Stimulated activated CD8-positive, alpha-beta memory T cell treated with anti-CD3 and anti-CD28 coated beads, Interleukin-12 subunit alpha, Interleukin-12 subunit beta, amount 100 ng/mL, for 4 hours (primary cell): ENCODE measurements at places on chromosomes 16 and 17.
A peak's percentile ranks its signal among the peaks of the same experiment; 100 is the strongest.

- DNase-seq: no peak
Observed at GRCh38 chr17:50559674-50560184, 786 bp upstream of the CACNA1G start.

- DNase-seq: no peak
Observed at GRCh38 chr17:49082231-49082630, 50.3 kb upstream of the B4GALNT2 start.

GRCh38 chr17:42403150-42403549 lies 14.9 kb upstream of the STAT3 start:
- peak; percentile 29 for DNase-seq

- DNase-seq: no peak
Observed at GRCh38 chr16:69928856-69929400, 22.2 kb upstream of the CLEC18A start.

GRCh38 chr16:82735673-82736091 lies 108.9 kb downstream of the CDH13 start:
- DNase-seq: no peak

GRCh38 chr17:76727745-76728456 lies 1.3 kb downstream of the METTL23 start:
- no peak for DNase-seq

- no peak for DNase-seq
Observed at GRCh38 chr17:81647640-81648012, 8.7 kb downstream of the PDE6G start.

- DNase-seq: no peak
Observed at GRCh38 chr16:56344518-56345405, 80.6 kb downstream of the AMFR start.

DNA sequence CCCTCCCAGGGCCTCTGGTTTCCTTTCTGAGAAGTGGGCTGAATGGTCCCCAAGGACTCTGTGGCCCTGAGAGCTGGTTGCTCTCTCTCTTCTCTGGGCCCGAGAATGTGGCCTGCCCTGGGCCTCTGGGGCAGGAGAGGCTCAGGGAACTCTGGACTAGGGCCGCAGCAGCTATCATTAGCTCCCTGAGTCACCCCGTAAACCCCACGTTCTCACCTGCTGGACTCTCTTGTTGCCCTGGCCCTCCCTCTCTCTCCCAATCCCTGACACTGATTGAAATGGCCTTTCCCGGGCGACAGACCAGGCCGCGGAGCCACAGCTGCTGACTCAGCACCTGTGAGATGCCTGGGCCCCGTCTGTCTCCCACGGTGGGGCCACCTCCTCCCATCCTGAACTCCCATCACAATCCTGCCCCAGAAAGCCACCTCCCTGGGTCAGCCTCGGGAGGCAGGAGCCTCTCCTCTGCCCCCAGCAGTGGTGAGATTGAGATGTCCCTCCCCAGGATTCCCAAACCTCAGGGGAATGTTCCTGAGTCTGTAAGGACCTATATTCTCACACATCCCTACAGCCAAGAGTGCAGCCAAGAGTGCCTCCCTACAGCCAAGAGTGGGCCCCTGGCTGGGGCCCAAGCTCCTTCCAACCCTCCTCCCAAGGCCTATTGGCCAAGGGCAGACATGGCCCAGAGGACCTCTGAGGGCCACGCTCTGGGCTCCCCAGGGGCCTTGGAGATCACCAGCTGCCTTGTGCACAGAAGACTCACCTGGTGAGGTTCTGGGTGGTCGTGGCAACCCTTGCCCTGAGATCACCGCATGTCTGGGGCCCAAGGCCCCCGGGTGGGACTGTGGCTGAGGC lies 470 bp downstream of the TRPV3 start:
- DNase-seq: no peak

DNA sequence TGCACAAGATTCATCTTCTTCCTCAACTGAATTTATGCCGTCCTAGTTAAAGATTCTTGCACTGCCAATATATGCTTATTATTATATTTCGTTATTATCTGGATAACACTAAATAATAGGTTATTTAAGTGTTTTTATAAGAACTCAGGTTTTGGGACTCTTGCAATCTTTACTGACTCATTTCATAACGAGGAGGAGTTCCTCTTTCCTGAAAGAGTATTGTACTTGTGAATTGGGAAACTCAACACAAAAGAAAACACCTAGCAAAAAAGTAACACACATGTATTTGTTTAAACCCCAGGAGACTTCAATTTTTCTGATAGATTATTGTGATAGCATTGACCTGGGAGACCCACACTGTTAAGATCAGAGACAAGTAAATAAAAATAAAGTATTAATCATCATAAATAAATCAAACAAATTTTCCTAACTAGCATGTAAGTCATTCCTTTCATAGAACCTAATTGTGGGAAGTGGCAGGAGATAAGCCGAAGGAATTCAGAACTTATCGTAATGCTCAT lies 505.8 kb downstream of the KCNJ2 start:
- DNase-seq: no peak

- DNase-seq: no peak
Observed at GRCh38 chr17:64036198-64036922, 15.9 kb upstream of the ICAM2 start.

DNA sequence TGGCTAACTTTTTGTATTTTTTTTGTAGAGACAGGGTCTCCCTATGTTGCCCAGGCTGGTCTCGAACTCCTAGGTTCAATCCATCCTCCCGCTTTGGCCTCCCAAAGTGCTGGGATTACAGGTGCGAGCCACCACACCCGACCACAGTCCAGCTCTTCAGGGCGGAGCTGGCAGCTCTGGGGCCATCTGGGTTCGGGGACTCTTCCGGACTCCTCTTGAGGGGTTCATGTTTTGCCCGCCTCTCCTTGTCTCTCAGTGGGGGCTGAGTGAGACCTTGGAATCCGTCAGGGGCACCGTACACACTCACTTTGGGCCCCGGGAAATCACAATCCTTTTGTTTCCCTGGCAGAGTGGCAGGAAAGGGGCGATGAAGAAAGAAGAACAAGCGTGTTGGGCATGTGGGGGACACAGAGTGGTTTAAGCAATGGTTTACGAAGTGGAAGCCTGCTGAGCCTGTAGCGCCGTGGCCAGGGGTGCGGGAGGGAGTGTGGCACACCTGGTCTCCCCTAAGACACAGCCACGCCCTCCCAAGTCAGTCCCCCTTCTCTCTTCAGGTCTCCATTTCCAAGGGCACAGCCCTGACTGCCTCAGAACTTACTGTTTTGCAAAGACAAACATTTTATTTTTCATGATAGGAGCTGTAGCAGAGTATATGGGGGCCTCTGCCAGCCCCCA lies 26.1 kb downstream of the TNS4 start:
- no peak for DNase-seq

GRCh38 chr17:44541884-44542581 lies 15.3 kb upstream of the FZD2 start:
- no peak for DNase-seq

GRCh38 chr16:21611198-21611555 lies 11.8 kb downstream of the METTL9 start:
- DNase-seq: no peak

DNA sequence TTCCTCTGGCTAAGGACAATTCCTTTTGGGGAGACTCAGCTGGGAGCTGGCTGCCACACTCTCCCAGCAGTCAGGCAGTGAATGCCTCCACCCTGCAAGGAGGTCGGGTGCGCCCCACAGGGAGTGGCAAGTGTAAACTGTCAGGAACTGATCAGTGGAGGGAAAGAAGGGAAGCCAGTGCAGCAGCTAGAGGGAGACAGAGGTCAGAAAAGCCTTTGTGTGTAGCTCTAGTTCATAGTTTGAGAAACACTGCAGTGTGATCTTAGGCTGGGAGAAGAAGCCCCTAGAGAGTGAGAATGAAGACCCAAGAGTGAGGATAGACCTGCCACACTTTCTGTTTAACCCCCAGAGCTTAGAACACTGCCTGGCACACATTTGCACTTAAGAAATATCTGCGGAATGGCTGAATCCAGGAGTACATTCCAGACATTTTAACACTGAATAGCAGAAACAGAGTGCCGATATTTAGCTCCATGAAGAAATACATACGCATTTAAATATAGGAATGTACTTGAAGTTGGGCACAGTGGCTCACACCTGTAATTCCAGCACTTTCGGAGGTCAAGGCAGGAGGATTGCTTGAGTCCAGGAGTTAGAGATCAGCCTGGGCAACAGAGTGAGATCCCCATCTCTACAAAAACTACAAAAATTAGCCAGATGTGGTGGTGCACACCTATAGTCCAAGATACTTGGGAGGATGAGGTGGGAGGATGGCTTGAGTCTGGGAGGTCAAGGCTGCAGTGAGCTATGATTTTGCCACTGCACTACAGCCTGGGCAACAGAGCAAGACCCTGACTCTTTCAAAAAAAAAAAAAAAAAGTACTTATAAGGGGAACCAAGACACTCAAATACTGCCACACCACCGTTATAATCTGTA lies 11.1 kb upstream of the SLC5A11 start:
- no peak for DNase-seq

- no peak for DNase-seq
Observed at GRCh38 chr17:28071891-28072606, 29.6 kb downstream of the NLK start.

- DNase-seq: no peak
Observed at GRCh38 chr16:8735574-8735973, 61.2 kb downstream of the ABAT start.

GRCh38 chr17:74758848-74759168 lies 10.4 kb downstream of the NHERF1 start:
- no peak for DNase-seq

DNA sequence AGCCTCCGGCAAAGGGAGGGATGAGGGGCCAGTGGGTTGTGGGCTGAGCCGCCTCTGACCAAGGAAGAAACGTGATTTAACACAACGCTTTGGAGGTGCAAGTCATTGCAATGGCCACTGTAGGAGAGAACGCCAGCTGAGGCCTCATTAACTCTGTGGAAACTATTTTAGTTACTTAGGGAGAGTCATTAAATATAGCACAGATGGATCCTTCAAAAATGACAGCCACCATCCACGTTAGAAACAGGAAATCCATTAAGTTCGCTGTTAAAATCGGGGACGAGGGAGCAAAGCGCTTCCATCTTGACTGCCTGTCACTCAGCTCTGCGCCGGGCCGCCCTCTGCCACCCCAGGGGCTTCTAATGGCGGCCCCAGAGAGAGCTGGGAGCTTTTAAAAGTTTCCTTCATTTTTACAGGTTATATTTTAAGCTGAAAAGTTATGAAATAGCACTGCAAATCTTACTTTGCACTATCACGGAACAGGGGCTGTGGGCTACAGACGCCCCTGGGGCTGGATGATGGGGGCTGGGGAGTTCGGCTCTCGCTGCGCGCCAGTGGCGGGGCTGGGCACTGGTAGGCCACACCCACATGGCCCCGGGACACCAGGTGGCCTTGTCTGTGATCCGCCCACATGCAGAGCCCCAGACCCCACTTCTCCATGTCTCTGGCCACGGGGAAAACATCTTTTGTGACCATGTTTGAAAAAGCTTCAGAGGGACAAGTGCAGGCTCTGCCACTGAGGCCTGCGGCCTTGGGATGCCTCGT lies 54.6 kb downstream of the LMF1 start:
- DNase-seq: no peak

DNA sequence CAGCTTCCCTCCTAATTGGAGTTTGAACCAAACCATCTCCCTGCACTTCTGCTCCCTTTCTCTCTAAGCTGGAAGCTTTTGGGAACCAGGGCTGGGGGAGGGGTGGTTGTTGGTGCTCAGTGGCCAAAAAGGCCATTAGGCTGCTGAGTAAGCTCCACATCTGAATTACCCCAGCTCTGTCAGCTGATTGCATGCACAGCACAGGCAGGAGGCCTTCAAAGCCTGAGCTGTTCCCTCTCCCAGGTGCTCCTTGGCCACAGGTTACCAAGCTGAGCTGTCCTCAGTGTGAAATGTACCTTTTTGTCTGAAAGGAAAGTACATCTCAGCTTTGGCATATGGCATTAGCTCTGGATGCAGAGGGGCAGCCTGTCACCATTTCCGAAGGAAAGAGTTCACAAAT lies 6.2 kb upstream of the TBKBP1 start:
- no peak for DNase-seq

DNA sequence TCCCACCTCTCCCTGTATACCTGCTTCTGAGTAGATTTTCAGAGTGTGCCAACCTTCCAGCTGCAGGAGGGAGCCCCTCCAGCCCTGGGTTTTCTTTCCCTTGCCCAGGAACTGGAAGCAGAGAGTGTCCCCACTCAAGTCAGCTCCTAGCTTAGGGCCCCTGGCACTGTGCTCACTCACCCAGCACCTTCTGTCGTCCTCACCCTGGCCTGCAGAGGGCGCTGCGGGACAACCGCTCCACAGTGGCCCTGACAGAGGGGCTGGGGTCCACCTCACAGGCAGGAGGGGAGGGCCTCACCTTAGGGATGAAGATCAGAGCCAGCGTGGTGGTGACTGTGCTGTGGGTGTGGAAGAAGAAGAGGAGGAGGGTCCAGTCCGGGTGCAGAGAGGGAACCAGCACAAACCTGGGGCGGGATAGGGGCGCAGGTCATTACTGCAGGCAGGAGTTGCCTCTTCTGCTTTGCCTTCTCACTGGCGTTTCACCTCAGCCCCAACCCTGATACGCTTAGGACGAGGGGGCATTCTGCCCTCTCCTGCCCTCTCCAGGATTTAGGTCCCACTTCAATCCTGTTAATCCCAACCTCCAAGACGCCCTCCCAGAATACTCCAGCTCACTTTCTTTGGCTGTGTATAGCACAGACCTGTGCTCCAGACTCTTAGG lies 10.0 kb downstream of the GPR179 start:
- no peak for DNase-seq

DNA sequence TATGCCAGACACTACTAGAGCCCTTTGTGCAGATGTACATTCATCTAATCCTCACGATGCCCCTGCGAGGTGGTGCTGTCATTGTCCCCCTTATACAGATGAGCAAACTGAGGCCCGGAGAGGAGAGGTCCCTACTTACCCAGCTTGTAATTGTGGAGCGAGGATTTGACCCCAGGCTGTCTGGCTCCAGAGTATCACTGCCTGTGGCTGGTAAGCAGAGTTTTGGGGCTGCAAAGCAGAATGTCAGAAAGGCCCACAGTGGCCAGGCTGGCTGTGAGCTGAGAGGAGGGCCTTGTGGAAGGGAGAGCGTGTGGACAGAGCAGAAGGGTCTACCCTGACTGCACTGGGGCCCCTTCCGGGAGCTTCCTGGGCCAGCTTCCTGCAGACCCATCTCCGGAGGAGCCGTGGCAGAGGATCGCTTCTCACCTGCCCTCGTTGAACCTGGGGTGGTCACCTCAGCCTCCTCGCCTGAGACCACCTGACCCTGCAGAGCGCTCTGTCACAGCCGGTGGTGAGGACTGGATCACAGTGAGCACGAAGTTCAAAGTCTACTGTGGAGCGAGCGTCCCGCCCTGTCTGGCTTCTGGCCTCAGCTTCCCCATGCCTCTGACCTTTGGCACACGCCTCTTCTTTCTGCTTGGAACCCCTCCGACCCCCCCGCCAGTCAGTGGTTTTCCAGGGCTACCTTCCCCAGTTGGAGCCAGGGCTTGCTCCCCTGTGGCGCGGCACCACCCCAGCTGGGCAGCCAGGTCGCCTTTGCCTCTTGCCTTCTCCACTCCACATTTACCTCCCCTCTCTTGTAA lies 12.1 kb downstream of the CMIP start:
- no peak for DNase-seq

GRCh38 chr16:85445064-85445778 lies 167.9 kb upstream of the GSE1 start:
- no peak for DNase-seq

- no peak for DNase-seq
Observed at GRCh38 chr16:69093974-69094373, 11.5 kb upstream of the HAS3 start.
